Lower leg skin (tissue), 4 donors: ENCODE measurements at places on chromosomes 2 and 18.
A peak's percentile ranks its signal among the peaks of the same experiment; 100 is the strongest.

- peak; percentile 36 for DNase-seq
Observed at GRCh38 chr2:203688798-203689197, 17.6 kb upstream of the CD28 start.

DNA sequence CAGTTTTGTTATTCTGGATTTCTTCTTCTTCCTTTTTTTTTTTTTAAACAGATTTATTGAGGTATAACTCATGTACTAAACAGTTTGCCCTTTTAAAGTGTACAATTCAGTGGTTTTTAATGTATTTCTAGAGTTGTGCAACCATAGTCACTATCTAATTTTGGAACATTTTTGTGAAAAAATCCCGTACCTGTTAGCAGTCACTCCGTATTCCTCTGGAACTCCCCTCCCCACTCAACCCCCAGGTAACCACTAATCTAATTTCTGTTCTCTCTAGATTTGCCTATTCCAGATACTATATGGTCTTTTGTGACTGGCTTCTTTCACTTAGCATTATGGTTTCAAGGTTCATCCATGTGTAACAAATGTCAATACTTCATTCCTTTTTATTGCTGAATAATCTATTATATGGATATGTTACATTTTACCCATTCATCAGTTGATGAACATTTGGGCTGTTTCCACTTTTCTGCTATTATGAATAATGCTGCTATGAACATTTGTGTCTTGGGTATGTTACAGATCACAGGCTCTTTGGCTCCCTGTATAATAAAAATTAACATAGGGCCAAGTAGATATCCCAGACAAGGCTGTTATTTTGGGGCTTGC, 21.9 kb downstream of the EHBP1 start:
- DNase-seq, result no peak

- DNase-seq, result no peak
Observed at GRCh38 chr2:241797441-241798080, 11.4 kb upstream of the NEU4 start.

- no peak for DNase-seq
Observed at GRCh38 chr2:144654523-144654922, 134.6 kb upstream of the ZEB2 start.

- no peak for DNase-seq
Observed at GRCh38 chr2:237661270-237661669, 33.9 kb downstream of the LRRFIP1 start.

GRCh38 chr2:96819876-96820511, 3.9 kb downstream of the CNNM3 start:
- DNase-seq, result no peak
